ENCODE measurements at places on chromosomes 5 and 9.

- DNase-seq = no peak
These were observed 33.3 kb downstream of the RAPGEF1 start for GRCh38 chr9:131706608-131706970.

DNA sequence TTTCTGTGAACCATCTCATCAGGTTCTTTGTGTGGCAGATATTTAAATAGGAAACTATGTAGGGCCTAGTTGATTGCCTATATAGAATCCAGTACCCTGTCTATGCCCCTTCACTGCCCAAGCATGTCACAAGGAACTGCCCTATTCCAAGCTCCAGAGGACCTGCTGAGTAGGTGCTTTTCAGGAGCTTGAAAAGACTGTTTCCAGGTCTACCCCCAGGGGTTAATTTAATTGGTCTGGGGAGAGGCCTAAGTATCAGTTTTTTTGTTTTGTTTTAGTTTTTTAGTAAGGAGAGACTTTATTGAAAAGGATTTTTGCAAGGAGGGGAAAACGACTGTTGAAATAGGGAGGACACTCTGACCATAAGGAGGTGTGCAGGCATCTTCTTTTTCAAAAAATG is 43.3 kb downstream of the EXOSC2 start:
- no peak for DNase-seq

DNA sequence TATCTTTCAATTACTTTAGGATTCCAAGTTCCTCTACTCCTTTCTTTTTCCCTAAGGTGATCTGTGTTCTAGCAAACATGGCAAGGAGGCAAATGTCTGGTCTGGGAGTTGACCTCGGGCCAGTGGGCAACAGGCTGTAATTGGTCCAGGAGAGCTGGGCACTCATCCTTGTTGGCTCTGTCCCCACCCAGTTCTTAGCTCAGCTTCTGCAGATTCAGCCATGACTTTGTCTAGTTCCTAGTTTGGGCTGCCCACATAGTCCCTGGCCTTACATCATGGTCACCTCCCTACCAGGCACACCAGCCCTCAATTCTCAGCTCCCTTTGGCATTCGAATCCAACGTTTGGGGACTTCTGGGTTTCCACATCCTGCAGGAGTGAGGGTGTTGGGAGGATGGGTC is 92.1 kb upstream of the DAP start:
- no peak for DNase-seq

DNA sequence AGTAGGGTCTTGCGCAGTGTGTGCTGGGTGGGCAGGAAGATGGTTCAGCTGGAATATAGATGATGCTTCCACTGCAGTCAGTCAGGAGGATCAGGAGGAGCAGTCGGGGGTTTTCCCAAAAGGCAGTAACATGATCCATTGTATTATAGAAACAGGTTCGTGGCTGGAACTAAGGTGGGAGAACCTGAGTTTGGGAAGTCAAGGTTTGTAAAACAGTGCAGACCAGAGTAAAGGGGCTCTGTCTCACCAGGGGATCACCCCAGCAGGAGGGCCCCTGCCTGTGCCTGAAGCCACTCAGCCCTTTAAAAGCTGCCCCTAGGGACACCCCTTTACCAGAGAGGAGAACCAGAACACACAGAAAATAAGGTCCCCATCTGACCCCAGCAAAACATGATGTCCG is 213.4 kb downstream of the AUH start:
- DNase-seq = no peak

DNA sequence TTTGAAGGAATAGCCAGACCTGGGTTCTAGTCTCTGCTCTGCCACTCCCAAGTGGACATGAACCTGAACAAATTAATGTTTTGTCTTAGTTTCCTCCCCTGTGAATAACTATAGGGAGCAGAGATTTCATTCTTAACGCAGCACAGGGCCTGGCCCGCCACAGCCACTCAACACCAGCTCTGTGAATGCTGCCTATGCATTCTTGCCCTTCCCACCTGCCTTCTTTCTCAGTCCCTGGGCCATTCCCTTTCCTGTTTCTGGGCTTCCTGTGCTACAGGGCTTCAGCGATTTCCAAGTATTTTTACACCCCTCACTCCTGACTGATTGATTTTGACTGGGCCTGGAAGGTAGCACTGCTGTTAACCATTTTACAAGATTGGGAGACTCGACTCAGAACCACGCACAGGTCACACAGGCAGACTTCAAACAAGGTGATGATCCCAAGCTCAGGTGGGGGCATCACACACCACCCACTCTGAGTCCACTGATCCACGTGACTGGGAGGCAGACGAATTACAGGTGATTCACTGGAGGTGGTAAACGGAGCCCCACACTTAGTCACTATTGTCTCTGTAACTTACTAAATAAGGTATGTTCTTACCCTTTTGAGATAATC is 21.4 kb downstream of the PTPN3 start:
- DNase-seq = no peak

DNA sequence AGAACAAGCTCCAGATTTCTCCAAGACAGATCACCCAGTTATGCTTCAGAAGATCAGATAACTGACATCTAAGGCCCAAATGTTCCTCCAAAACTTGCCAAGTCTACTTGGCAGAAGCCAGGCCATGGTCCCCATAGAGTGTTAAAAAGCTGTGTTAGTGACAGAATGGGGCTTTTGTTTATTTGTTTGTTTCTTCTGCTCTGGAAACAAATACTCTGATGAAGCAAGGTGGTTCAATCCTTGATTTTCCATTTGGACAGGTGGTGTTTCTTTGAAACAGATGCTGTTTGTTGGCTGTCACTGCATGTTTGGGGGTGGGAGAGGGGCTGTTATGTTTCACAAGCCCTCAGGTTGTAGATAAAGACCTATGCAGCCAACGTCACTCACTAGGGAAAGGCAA is 264.0 kb downstream of the FAM114A2 start:
- DNase-seq = no peak

DNA sequence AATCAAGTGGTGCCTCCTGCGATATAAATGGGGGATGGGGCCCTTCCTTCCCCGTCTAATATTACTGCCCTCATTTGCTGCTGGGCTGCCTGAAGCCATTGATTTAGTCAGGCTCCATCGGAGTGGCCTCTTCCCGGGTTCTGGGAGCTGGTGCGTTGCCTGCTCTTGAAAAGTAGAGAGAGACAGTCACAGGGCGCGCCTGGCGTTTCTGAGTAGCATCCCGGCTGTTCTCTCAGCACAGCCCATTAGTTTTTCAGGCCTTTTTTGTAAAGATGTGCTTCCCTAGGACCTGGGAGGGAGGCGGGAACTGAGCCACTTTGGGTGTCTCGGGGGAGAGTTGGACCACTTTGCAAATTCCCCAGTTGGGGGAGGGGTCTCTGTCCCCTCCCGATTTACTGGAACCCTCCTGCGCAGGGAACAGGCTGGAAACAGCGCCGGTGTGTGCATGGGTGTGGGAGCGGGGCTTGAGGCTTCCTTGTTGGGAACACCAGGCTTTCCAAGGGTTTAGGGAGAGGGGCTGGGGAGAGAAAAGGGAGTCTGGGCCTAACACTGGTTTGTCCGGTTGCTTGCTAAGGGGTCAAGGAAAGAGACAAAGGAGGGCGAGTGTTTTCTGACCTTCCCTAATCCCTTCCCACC is 4.7 kb downstream of the PRDM6 start:
- no peak for DNase-seq
